Activated CD4-positive, alpha-beta T cell treated with anti-CD3 and anti-CD28 coated beads, Interleukin-2, amount 50 U/mL, for 4 hours (primary cell): ENCODE measurements at places on chromosomes 5 and 9.

DNA sequence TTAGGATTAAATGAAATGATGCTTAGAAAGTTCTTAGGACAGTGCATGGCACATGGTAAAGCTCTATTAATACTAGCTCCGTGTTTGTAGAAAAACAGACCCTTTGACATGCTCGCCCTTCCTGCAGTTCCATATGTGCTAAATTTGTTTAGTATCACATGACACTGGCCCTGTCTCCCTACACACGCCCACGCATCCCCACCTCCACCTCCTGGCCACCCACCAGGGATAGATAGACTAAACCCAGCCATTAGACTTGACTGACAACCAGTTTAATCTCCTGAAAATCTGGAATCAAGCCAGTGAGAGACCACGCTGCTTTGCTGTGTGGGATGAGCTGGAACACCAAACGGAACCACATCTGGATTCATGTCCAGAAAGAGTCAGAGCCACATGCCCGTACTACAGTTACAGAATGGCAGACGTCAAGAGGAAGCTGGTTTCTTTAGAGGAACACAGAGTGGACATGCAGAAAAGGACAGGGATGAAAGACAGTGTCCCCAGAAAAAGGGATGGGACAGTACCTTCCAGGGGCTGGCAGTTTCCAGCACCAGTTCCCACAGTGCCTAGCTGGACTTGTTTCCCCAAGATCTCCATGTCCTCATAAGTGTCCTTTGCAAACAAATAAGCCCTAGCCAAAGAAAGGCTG, 186.1 kb downstream of the PDZD2 start:
- DNase-seq, result no peak

DNA sequence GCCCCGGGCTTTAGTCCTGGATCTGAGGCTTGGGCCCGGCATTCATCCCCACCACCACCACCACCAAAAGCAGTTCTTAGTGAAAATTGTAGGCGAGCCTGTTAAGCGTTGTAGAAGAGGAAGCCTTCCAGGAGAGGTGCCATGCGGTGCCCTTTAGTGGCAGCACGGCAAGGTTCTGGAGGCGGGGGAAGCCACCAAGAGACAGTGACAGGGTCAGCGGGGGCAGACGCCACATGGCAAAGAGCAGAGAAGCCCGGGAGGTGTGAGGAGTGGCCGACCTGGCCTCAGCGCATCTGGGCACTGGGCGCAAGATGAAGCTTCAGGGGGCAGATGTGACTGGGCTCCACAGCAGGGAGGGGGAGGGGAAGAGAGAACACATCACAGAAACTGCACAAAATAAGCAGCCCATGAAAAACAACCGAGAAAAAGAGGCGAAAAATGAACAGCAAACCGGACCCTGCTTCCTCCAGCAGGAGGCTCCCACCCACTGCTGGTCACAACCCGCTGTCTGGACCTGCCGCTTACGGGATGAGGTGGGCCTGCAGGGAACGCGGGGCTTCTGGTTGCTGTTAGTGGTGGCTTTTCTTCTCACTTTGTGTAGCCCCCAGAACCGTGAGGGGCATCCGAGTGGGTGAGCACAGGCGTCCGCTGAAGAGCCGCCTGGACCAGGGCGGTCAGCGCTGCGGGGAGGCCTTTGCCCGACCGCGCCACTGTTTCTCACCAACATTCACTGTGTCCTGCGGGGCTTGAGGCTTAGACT, 4.3 kb downstream of the LRRC14B start:
- DNase-seq, result no peak

- no peak for DNase-seq
Measured at GRCh38 chr9:4108754-4109465, 191.0 kb downstream of the GLIS3 start.

GRCh38 chr5:148063861-148064260, at the start of gene SPINK5:
Gene SPINK5 (plus strand): TSS chr5:148063980. CDS start chr5:148064045, 65 bp downstream.
- DNase-seq, result no peak

DNA sequence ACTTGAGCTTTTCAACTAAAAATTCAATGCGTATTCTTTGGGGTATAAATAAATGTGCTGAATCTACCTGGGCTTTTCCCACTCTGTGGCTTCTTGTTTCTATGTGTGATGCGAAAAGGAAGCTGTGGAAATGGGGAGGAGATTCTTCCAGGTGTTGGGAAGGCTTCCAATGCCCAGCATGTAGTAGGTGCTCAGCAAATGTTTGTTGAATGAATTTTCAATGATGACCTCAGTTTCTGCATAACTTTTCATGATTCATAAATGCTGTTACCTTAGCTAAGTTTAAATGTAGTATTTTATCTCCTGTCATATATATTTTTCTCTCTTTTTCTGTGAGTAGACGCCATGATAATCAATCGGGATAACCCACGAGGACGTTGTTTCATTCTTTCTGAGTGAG, 25.6 kb upstream of the KCNMB1 start:
- DNase-seq, result no peak

DNA sequence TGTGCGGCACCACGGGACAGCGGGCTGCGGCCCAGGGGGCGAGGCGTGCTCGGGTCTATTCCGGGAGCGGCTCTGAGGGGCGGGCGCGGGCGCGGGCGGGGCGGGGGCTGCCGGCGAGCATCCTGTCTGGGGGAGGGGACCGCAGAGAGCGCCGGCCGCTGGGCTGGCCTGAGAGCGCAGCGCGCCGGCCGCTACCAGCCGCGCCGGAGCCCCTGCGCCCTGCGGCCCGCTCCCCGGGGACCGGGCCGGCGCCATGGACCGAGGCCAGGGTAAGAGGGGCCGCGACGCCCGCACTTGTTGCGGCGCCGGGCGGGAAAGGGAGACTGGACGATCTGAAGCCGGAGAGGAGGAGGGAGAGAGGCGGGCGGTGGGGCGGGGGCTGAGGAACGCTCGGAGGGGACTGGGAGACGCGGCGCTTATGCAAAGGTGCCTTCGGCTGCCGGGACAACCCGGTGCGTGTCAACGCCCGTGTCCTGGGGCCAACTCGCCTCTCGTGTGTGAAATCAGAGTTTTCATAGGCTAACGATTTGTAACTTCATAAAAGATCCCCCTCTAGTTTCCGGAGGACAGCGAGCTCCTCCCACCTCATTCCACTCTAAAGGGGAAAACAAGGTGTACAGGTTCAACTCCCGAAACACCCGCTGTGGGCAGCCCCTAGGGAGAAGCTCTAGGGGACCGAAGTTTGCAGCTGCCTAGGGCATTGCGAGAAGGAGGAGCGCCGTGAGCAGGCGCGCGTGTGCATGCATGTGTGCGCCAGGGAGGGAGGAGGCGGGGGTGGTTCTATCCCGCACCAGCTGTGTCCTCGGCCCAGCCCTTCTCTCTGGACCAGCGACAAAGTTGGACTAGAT, at the start of gene AFAP1L1:
TSS of gene AFAP1L1 (plus strand) at position 144 of the 848 bp plus-strand sequence. CDS start at position 254, 110 bp downstream.
- DNase-seq, result no peak

- DNase-seq, result no peak
Measured at GRCh38 chr5:44862808-44863207, 54.1 kb downstream of the MRPS30 start.

DNA sequence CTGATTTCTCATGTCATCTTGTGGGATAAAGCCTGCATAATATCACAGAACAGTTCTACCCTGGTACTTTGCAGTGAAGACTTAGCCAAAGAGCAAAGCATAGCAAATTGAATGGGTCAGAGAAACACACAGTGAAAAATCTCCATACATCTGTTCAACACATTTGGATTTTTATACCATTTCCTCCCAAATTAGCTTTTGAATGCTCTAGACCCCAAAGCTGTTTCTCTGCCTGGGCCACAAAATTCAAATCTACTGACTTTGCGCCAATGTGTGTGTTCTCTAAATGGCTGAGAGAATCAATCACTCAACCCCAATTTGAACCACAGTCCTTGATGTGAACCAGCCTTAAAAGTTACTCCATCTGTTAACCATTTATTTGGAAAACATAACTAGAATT, 236.9 kb upstream of the NFIL3 start:
- no peak for DNase-seq
